Activated T-helper 1 cell treated with anti-CD3 and anti-CD28 coated beads, Interleukin-2, amount 50 U/mL, for 16 hours (primary cell): ENCODE measurements at places on chromosomes 2 and 18.

DNA sequence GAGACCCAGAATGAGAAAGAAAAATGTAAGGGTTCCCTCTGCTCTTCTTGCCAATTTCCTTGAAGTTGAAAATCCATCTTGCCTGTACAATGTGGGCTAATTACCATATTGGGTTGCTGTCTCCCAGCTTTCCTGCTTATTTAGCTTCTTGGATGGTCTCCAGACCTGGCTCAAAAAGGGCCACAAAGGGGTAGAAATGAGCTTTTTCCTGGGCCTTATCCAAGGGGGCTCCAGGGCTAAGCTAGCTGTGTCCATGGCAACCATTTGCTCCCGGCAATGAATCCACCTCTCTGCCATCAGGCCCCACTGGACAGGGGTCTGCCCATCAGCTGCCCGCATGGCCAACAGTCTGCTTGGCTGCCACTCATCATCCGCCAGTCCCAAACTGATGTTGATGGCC is 85.0 kb downstream of the BOD1L2 start:
- no peak for DNase-seq

GRCh38 chr2:181197140-181197760 is 216.8 kb downstream of the UBE2E3 start:
- DNase-seq, result no peak

GRCh38 chr18:44679914-44680272 is 795 bp upstream of the SETBP1 start:
- DNase-seq, result no peak

DNA sequence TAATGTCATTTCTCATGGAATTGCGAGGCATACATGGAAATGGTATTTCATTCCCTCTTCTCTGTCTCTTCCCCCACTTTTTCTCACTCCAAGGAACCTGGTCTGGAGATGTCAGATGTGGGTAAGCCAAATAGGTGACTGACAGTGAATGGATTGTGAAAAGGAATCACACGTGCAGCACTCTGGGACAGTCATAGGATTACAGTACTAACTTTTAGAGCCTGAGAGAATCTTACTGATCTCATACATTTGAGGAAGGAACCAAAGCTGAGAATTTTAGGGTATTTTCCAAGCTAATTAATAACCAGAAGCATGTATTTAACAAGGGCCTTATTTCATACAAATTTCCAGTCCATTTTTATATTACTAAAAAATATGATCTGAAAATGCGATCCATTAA is 58.1 kb upstream of the ERBB4 start:
- DNase-seq, result no peak
